Stimulated activated naive CD4-positive, alpha-beta T cell (primary cell): ENCODE measurements at places on chromosomes 1 and 21.

DNA sequence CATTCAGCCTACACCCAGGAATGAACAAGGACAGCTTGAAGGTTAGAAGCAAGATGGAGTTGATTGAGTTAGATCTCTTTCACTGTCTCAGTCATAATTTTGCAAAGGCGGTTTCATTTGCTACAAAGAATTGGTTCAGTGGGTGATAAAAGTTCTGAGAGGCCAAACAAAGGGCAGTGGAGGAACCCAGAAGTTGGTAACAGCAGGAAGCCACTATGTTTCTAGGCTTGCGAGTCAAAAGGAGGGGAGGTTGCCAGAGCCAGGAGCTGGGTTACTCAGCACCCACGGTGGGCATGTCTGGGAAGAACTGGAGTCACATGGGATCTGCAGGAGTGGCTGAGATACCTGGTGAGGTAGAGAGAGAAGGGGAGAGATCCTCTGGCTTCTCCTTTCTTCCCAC is 64.2 kb upstream of the MRPS6 start:
- DNase-seq, result no peak

DNA sequence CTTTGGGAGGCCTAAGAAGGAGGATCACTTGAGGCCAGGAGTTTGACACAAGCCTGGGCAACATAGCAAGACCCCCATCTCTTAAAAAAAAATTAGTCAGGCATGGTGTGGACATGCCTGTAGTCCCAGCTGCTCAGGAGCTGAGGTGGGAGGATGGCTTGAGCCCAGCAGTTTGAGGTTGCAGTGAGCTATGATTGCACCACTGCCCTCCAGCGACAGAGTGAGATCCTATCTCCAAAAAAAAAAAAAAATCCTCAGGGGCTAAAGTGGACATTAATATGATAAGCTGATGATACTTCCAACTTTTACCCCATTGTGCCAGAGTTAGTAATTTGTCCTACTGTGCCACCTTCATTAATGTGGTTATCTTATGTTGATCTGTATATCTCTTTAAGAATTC is 327.8 kb upstream of the FMN2 start:
- no peak for DNase-seq

GRCh38 chr1:235999259-235999925 is 65.5 kb downstream of the NID1 start:
- no peak for DNase-seq

GRCh38 chr1:16921391-16922185 is at the start of gene CROCC:
Gene CROCC, plus strand, starts transcription at chr1:16921931. Its CDS starts 88 bp downstream, at chr1:16922019.
- peak; percentile 10 for DNase-seq

DNA sequence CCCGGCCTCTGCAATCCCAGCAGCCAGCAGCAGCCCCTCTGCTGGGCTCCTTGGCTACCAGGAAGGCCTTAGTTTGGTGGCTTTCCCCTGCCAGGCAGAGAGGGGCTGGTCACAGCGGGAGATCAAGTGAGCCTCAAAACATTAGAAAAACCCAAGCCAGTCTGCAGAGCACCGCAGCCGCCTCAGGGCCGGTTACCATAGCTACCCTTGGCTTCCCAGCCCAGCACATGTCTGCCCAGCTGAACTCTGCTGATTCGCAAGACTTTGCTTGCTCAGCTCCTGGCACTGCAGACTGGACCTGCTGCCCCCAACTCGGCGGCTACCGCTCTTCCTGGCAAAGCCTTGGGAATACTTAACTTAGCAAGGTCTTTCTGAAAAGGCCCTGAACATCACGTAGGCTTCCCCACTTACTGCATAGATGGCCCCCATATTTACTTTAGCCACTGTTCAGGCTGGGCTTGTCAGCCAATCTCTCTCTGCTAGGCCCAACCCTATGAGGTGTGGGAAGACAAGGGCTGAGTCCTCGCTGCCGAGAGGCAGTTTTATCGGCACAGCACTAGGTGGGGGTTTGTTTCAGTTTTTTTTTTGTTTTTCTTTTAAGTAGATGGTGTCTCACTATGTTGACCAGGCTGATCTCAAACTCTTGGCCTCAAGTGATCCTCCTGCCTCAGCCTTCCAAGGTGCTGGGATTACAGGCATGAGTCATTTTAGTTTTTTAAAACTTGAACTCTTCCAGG is 28.6 kb upstream of the PLEKHG5 start:
- no peak for DNase-seq

DNA sequence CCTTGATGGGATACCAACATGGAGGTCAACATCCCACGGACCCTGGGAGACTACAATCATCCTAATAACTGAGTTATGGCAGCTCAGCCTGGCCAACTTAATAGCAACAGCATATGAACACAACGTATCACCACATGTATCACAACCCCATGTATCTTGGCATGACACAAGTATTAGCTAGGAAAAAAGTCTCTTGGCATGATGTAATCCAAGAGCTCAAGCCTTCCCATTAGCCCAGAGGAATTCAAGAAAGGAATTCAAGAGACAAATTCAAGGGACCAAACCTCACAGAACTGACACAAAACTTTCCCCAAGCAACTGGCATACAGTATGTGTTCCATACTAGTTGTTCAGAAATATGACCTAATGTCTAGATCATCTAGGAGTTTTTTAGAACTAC is 100.9 kb upstream of the HMGB4 start:
- DNase-seq, result no peak

- no peak for DNase-seq
These were observed 76.8 kb downstream of the TCP10L start for GRCh38 chr21:32508558-32508957.
